ENCODE measurements at places on chromosomes 7 and 10. TPM values are rescaled to one million over a fixed set of nuclear protein-coding genes. Genes with fewer than 3 reads are reported as not detected.

GRCh38 chr7:21364801-21365271 lies 63.0 kb upstream of the SP4 start:
- peak; percentile 44 for DNase-seq

The EPHB4 gene
- 51.3 TPM for total RNA-seq

The LIPK gene
- not detected for total RNA-seq

- no peak for DNase-seq
Measured at GRCh38 chr7:101111261-101111660, 15.6 kb upstream of the SERPINE1 start.

The PEX1 gene
- 12.4 TPM for total RNA-seq

The VSTM4 gene
- not detected for total RNA-seq

- no peak for DNase-seq
Measured at GRCh38 chr10:1274701-1275544, 218.7 kb downstream of the WDR37 start.

GRCh38 chr10:102504179-102504975 lies 605 bp downstream of the SUFU start:
- DNase-seq, result no peak

The UTF1 gene
- total RNA-seq, result not detected

The OR2A12 gene
- not detected for total RNA-seq

The R3HCC1L gene
- 10.7 TPM for total RNA-seq

GRCh38 chr7:28483908-28484605 lies 71.7 kb downstream of the CREB5 start:
- DNase-seq, result no peak

The ITGA8 gene
- total RNA-seq, result not detected

DNA sequence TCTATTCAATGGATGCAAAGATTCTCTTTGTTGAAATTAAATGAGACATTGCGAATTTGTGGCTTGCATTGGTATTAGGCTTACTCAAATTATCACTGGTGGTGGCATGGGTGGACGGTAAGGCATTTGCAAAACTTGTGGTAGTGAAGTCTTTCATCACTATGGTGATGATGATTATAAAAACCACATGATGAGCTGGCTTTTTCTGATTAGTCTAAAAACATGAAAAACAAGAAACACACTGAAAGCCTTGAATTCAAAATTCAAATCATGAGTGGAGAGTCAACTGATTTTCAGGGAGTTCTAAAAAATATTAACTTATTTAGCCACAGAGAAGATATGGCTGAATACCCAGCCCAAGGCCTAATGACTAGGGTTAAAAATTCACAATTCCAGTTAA lies 99.8 kb upstream of the HGF start:
- DNase-seq, result no peak

The ADARB2 gene
- total RNA-seq, result 0.96 TPM

DNA sequence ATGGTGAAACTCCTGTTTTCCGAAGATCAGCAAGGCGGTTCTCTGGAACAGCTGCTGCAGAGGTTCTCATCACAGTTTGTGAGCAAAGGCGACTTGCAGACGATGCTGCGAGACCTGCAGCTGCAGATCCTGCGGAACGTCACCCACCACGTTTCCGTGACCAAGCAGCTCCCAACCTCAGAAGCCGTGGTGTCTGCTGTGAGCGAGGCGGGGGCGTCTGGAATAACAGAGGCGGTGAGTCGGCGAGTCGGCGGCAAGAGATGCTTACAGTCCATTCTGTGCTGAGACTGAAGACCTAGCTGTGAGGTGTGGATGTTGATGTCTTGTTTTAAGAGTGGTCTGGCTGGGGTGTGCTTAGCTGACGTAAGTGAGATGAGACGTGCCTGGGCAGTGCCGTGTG lies 16.2 kb upstream of the GET4 start:
- DNase-seq, result no peak

The ADCK2 gene
- 22.2 TPM for total RNA-seq

- DNase-seq, result no peak
Measured at GRCh38 chr10:94351089-94351488, 11.7 kb downstream of the NOC3L start.

GRCh38 chr10:104297697-104298660 lies 29.0 kb downstream of the GSTO2 start:
- DNase-seq, result no peak

- DNase-seq, result no peak
Measured at GRCh38 chr7:148079206-148080080, 511.1 kb upstream of the C7orf33 start.

The DLD gene
- total RNA-seq, result 83.0 TPM
